ENCODE measurements at places on chromosomes 4 and X.

DNA sequence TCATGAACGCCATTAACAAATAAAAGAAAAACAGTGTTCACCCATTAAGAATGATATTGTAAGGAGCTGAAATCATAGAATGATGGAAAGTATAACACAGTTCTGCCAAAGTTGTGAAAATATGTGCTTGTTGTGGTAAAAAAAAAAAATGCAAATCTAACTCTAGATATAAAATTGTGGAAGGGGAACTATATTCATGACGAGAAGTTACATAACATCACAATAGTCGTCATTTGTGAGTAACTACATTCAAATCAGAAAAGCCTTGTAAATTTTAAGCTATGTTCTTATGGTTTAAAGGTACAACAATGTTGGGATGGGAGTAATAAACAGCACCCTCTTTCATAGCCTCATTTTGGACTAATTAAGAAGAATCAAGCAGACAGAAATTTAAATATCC is 57.6 kb upstream of the PRDM8 start:
- DNase-seq, result no peak

DNA sequence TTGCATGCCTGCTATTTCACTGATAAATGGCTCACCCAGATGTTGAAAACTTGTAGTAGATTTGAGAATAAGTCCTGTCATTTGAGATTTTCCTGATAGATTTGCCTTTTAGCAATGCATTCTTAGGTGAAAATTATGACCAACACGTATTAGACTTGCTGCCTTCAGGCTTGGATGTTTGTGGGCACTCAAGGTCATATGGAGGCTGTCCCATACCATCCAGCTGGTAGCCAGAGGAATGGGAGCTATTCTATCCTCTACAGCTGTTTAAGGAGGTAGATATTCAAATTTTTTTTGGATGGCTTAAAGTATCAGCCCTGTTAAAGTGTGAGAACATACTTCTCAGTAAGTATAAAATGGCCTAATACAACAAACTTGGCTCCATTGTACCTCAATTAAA is 34.7 kb downstream of the RTL3 start:
- no peak for DNase-seq

- no peak for DNase-seq
Observed at GRCh38 chr4:24053934-24054333, 164.1 kb upstream of the PPARGC1A start.

DNA sequence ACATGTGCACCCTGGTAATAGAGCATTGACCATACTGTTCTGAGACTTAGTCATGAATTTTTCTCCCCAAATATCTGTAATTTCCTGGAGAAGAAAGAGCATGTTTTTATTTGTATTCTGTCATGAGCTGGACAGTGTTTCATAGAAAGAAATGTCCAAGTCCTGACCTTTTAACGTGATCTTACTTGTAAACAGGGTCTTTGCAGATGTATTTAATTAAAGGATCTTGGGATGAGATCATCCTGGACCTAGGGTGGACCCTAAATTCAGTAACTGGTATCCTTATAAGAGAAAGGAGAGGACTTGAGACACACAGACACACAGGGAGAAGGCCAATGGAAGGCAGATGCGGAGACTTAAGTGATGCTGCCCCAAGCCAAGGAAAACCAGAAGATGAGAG is 3.6 kb downstream of the ADGRA3 start:
- DNase-seq, result no peak

DNA sequence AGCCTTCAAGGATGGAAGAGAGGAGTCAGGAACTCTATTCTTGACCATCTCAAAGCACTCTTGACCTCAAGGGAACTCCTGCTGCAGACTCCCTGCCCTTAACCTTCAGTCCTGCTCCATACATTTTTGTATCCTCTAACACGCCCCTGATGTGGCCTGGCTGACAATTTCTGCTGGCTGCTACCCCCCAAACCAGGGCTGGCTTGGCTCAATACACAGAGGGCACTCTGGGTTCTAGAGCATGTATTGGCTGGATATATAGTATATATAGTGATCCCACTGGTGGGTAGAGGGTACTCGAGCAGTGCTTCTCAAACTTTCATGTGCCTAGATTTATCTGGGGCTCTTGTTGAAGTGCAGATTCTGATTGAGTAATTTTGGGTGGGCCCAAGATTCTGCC is 101.9 kb downstream of the SMIM20 start:
- DNase-seq, result no peak

- DNase-seq, result no peak
Observed at GRCh38 chr4:85756938-85757337, 282.0 kb downstream of the ARHGAP24 start.

GRCh38 chrX:56812515-56813105 is 83.6 kb downstream of the NBDY start:
- no peak for DNase-seq

GRCh38 chrX:124931241-124931640 is 388.4 kb upstream of the TEX13C start:
- no peak for DNase-seq

GRCh38 chr4:94338681-94339351 is 3.8 kb downstream of the HPGDS start:
- no peak for DNase-seq

All from fibroblast of the conjunctiva (primary cell).